ENCODE measurements at places on chromosomes 2 and 18.
A peak's percentile ranks its signal among the peaks of the same experiment; 100 is the strongest.

DNA sequence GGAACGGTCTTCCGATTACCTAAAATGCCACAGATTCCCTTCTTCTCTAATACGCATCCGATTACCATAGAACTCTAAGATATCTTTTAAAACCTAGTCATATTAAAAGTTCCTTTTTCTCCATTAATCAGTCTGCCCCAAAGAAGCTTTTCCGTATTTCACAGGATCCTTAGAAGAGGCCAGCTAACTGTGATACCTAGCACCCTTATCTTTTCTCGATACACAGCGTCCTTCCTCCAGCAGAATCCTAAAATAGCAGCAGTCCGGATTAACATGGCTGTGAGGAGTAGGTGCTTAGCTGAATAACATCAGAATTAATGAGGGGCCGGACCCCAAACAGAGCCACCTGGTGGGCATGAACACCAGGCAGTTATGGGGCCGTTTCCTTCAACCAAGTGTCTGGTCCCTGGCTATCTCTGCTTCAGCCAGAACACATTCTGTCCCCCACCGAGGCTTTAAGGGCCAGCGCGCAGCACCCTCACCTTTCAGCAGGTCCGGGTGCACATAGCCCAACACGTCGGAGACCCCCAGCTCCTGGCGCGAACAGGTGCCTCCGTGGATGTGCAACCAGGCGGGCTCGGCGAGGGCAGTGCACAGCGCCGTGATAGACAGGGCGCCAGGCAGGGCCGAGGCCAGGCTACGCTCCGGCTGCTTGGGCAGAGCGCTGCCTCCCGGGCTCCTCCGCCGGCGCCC, 995 bp downstream of the TMEM127 start:
- DNase-seq: peak; percentile 62

DNA sequence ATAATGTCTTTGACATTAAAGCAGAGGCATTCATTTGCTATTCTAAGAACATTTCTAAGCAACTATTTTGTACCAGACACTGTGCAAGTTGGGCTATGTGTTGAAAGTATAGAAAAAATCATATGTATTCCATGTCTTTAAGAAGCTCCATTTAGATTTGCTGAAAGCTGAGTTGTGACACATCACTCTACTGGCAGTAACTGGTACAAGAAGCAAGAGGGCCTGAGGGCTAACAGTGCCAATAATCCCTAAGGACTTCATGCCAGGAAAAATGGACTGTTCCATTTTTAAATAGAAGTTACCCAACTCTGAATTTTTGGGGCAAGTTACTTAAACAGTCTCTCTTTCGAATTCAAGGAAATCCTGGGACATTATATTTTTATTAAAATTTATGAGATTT, 178.7 kb downstream of the SRBD1 start:
- no peak for DNase-seq

- no peak for DNase-seq
These were observed 13.3 kb downstream of the UBE2F start for GRCh38 chr2:237980087-237980486.

DNA sequence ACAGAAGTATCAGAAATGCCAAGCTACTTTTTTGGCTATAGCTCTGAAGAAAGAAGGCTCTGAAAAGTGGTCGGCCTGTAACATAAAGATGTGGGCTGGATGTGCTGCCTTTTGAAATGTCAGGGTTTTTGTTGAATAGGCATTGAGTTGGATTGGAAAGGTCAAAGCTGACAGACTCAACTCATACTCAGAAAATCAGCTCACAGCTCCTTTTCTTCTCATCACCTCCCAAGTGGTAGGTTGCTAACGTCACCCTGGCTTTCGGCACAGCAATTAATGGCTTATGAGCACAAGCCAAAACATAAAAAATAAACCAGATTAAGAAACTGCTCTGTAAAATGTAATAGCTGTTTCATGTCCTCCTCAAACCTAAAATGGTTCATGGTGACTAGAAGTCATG, 68.3 kb downstream of the KCNF1 start:
- no peak for DNase-seq

DNA sequence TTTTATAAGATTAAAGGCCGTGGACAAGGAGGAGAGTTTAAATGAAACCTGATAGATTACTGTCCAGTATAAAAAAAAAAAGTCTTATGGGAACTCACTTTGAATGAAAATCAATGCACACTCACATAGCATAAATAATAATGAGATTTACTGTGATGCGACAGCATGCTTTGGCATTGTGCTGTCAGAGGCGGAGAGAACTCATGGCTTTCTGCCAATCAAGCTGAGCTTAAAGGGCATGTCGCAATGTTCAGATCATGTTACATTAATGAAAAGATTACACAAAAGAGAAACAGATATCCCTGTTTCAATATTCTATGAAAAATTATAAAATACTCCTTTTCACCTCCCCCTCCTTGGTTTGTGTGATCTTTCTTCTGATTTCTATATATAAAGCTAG, 310.8 kb downstream of the ERBB4 start:
- peak; percentile 28 for DNase-seq

DNA sequence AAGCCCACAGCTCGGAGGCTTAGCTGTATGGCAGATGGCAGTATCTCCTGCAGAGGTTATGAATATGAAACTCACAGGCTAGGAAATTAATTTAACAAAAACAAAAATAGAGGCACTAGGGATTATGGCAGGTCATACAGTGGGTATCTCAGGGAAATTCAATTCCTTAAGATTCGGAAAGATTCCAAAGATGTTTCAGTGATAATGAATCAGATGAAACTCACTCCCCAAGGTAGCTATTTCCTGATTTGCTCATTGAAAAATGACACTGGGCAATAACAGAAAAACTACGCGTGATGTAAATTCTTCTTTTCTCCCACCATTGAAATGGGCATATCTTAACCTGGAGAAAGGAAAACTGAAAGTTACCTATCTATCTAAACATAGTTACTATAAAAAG, 414.1 kb downstream of the STK39 start:
- no peak for DNase-seq

DNA sequence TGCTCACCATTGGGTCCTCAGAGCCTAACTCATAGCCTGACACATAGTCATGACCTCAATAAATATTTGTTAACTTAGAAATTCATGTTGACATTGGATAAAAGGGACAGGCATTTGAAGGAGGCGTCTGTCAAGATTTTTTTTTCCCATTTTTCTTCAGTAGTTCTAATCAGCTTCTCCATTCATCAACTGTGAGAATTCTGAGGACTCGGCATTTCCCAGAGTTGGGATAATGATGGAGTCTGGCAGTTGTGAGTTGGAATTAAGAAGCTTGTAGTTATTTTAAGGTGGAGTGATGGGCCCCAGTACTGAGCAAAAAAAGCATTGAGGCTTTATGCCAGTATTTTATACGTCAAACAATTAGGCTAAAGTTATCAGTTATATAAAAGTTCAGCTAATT, 4.6 kb downstream of the SPATS2L start:
- no peak for DNase-seq

- no peak for DNase-seq
These were observed 828.0 kb upstream of the CDH2 start for GRCh38 chr18:29004921-29005320.

DNA sequence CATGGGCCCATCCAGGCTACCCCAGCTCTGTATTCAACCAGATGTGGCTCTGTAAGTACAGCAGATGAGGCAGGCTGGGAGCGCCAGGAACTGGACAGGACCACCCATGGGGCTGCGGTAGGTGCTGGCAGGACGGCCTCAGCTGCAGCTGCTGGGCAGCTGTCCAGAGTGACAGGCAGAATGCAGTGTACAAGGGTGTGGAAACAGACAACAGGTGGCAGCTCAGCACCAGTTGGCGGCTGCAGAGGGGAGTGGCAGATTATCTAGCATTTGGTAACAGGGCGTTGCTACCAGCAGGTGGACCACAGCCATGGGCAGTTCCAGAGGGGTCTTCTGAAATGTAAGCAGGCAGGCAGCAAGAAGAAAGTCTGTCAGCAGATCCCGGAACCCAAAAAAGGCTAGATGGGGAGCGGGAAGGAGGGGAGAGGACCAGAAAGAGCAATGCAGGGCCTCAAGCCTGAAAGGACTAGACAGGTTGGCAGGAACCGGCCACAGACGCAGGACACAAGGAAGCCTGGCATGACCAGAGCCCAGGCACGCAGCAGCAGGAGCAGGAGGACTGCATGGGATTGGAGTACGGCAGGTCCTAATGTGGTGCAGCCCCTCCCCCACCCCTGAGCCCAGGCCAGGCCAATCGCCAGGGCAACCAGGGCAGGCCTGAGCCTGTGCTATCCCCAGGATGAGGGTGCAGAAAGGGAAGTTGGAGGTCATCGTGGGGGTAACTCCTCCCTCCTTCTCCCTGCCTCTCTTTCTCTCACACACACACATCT, 24.7 kb downstream of the PKDCC start:
- no peak for DNase-seq

DNA sequence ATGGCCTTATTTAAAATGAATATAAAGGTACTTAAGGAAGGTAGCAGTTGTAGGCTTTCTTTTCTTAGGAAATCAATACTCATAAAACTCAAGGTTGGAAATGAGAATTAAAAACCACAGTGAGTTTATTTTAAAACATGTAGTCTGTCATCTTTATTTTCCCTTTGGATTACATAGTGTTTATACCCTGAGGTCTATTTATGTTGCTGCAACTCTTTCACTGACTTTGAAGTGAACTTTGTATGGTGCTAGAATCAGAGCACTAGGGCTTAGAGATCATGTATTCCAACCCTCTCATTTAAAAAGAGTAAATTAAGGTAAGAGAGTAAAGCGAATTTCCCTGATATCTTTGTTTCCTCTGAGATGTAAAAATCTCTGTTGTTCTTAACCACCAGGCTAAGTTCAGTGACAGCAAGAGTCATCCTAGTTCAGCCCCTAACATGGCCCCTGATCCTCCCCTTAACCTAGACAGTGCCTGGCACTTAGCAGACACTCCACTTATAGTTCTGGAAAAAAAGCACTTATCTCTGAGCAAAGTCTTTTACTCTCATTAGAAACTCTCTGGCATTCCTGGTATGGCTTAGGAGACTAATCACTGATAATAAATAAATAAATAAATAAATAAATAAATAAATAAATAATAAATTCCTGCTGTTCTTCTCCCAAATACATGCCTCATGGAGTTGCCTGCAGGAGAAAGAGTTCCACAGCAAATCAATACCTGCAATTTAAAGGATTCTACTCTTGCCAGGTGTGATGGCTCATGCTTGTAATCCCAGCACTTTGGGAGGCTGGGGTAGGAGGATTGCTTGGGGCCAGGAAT, 33.0 kb upstream of the PPP1R1C start:
- DNase-seq: no peak

- DNase-seq: no peak
These were observed 64.2 kb downstream of the CCDC88A start for GRCh38 chr2:55355451-55355850.

- no peak for DNase-seq
These were observed 2.8 kb downstream of the CAPN10 start for GRCh38 chr2:240589375-240589774.
